ENCODE measurements at places on chromosomes 4 and X.

DNA sequence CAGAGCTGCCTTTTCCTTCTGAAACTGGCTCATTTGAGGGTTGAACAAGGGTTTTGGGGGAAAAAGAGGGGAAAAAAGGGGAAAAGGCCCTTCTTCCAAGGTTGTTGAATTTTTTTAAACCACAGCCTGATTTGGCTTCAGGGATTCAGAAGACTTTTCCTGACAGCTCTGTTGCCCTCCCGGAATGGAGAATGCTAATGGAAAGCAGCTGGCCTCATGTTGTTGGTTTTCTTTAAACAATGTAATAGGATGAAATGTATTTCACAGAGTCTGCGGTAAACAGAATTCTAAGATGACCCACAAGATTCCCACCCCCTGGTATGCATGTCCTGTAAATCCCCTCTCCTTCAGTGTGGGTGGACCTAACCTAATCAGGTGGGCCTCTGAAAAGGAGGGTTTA, 3.3 kb upstream of the KIAA1210 start:
- DNase-seq = no peak

DNA sequence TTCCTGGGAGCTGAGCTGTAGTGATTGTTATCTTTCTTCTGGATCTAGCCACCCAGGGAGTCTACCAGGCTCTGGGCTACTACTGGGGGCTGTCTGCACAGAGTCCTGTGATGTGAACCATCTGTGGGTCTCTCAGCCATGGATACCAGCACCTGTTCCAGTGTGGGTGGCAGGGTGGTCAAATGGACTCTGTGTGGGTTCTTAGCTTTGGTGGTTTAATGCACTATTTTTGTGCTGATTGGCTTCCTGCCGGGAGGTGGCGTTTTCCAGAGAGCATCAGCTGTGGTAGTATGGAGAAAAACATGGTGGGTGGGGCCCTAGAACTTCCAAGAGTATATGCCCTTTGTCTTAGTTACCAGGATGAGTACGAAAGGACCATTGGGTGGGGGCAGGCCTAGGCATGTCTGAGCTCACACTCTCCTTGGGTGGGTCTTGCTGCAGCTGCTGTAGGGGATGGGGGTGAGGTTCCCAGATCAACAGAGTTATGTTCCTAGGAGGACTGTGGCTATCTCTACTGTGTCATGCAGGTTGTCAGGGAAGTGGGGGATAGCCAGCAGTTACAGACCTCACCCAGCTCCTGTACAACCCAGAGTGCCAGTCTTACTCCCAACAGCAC, 264.8 kb upstream of the LDB2 start:
- DNase-seq = no peak

DNA sequence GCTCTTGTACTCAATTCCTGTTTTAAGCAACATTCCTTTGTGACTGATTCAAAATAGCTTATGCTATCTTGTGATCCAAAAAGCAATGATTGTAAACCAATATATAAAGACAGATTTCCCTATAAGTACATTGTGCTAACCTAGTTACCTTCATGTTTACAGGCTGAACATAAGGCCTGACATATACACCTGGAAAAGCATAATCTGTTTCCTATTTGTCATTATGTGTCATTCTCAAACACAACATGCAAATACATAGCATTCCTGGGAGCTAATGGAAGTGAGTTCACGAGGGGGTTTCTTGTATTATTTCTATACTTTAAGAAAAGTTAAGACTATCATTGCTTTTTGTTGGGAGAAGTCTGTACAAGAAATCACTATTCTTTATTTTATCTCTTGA, 638.1 kb upstream of the AGA start:
- DNase-seq = no peak

DNA sequence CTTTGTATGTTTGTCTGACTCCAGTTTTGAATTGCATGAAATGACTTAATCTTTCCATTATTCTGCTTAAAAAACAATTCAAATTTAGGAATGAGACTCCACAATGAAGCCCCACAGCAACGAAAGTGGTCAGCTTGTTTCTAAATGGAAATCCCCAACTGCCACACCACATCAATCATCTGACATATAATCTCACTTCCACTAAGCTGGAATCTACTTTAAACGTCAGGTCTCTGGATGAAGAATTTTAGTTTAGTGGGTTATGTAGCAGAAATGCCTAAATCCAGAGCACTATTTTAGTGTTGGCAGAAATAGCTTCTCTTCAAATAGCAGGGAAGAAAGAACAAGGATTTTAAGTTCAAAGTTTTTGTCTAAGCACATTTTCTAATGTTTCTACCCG, 1.7 kb upstream of the BMP2K start:
- no peak for DNase-seq

DNA sequence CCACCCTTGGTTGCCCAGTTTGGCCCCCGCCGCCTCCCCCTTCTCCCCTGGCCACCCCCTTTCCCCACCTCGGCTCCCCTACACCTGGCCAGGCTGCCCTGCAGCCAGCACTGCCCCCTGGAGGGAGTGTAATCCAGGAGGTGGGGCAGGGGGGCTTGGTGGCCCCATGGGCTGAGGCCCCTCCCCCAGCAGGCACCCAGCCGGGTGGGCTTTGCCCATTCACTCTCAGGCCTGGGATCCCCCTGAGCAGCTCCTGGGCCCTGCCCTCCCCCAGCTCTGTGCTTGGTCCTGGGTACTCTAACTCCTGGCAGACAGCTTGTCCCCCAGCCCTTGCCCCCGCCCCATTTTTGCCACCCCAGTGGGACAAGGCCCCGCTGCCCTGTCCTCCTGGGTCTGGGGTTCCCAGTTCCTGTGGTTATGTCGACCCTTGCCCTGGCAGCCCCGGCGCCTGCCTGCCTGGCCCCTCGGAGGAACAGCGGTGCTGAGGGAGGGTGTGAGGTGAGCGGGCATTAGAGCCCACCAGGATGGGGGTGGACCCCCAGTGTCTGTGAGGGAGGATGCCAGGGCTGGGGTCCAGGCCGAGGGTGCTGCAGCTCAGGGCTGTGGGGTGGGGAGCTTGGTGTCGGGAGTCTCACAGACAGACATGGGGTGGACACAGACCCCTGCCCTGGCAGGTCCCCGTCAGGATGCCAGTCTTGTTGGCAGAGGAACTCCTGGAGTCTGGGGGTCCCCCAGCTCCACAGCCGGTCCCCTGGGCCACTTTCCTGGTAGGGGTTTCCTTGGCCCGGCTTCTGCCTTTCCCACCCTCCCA, 10.2 kb downstream of the NAT8L start:
- no peak for DNase-seq

DNA sequence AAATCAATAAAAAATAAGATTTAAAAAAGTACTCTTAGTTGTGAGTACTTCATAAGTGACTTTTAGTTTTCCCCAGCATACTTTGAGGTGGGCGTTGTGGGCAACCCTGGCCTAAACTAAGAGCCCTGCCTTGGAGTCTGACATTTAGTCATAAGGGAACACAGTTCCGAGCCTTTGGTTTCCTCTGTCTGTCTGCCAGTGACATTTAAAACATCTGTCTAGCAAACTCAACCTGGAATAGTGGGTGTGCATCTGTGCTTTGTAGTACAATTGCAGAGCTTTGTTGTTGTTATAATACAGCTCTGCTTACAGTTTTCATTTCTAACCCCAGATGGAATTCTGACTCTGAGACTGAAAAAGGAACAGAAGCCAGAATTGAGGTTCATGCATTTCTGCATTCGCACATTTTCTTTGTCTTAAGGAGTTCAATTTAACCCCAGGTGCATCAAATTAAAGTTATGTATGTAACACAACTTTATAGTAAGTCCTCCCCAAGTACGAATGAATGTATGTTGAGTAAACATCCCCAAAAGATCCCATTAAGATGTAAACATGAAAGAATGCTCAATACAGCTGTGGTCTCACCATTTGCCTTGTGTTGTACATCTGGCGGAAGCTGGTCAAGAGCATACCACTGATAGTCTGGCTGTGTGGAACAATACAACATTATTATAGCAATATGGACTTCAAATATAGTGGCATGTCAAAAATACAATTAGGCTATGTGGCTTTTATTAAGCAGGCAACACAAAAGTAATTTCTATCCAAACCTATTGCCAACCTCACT, 25.9 kb downstream of the TNIP3 start:
- DNase-seq = no peak

DNA sequence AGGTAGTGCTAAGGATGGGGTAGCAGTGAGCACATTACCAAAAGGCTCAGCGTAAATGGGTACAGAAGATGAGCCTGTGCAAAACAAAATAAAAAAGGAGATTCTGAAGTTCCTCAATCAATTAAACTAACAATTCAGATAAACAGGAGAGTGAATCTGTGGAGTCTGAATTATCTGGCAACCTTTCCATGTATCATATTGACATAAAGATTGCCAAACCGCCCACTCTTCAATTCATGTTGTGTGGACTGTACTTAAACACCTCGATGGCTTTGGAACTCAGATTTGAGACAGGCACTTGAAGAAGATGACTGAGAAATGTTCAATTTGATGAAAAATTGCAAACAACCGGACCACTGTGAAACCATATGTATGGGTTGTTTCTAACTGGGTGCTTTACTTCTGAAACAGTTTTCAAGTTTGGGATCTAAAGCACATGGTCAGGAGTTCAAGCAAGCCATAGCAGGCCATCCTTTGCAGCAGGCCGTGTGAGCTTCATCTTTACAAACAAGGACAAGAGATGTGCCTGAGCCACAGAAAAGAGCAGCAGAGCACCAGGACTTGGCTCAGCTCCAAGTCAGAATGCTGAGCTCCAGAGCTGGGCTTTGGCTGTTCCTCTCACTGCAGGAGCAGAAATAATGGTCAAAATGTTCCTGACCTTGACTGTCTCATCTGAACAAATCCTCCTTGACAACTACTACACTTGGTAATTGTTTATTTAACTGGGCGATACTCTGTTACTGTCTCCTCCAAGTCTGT, 108.1 kb downstream of the MGST2 start:
- DNase-seq = no peak

DNA sequence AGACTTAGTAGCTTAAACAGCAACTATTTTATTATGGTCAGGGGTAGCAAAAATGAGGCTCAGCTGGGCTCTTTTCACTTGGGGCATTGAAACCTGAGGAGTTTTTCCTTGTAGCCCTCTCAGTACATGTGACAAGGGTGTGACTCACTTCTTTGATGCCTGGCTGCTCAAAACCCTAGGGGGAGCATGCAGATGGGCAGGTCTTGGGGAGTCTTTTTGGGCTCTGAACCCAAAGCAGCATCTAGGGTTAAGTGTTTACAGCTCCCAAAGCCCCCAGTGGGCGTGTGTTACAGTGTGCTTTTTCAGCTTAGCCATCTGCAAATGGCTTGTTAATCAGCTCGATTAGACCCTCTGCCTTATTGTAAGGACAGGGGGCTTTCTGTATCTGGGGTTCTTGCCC, 1752.7 kb downstream of the PCDH7 start:
- no peak for DNase-seq

DNA sequence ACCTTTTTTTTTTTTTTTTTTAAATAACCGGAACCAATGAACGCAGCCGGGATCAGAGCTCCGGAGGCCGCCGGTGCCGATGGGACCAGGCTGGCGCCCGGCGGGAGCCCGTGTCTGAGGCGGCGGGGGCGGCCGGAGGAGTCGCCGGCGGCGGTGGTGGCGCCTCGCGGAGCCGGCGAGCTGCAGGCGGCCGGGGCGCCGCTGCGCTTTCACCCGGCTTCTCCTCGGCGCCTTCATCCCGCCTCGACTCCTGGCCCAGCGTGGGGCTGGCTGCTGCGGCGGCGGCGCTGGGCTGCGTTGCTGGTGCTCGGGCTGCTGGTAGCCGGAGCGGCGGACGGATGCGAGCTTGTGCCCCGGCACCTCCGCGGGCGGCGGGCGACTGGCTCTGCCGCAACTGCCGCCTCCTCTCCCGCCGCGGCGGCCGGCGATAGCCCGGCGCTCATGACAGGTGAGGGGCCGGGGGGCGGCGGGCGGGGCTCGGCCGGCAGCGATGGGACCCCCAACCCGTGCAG, 337 bp downstream of the STIM2 start:
- no peak for DNase-seq

- no peak for DNase-seq
These were observed 4.7 kb upstream of the ARX start for GRCh38 chrX:25020391-25020904.

GRCh38 chr4:7183161-7183560, 9.2 kb upstream of the SORCS2 start:
- DNase-seq = no peak

GRCh38 chrX:23292988-23293651, 41.5 kb upstream of the PTCHD1 start:
- DNase-seq = no peak

GRCh38 chrX:118520216-118521206, 24.9 kb downstream of the DOCK11 start:
- DNase-seq = no peak

- DNase-seq = no peak
These were observed 31.0 kb upstream of the C4orf50 start for GRCh38 chr4:6049278-6049677.

- no peak for DNase-seq
These were observed 1070.8 kb downstream of the PCDH18 start for GRCh38 chr4:136461533-136461932.

DNA sequence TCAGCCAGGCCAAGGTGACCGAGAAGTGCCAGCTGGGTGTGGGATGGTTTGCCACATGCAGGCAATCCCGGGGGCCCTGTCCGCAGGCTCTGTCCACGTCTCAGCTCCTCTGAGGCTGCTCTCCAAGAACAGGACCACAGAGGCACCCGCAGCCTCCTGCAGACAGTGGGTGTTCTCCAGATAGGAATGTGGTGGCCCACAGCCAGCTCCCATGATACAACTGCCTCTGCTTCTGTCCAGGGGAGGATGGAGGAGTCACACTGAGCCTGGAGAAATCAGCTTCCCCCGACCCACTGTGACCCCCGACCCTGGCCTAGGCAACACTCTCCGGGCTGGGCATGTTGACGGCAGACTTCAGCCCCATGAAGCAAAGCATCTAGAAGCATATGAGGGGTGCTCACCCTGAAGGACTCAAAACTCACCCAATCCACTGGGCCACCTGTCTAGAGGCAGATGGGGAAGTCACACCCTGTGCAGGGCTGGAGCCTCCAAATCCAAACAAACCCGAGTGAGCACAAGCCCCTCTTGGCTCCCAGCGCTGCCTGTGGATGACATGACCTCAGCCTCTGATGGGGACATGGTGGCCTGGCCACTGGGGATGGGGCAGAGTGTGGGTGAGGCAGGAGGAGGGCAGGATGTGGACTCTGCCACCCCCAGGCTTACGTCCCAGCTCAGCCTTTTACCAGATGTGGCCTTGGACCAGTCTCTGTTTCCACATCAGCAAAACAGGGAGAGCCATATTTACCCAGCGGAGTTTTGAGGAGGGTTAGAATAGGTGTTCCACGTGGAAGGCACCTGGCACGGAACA, 102.3 kb downstream of the PSAPL1 start:
- DNase-seq = no peak

- DNase-seq = no peak
These were observed 203.5 kb downstream of the PPARGC1A start for GRCh38 chr4:23686169-23686897.
